ENCODE measurements at places on chromosomes 7 and 10.

- DNase-seq: peak; percentile 70
These were observed 754.2 kb downstream of the GRID1 start for GRCh38 chr10:85612378-85612775.

DNA sequence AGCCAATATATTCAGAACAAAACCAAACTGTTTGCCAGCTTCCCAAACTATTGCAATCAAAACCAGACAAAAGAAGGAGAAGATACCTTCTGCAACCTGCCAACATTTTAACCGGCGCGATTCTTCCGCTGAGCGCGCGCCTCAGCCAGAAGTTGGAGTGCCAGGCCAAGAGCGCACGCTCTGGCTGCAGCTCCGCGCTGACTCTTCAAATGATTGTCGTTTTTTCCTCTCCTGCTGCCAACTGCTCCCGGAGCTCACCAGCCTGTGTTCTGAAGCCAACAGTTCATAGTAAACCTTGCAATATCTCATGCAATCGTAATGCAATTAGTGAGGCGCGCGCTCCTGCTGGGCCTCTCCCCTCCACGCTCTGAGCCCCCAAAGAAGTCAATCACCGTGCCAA lies 259.7 kb upstream of the MGMT start:
- DNase-seq: no peak

GRCh38 chr7:70857793-70858545 lies 274.0 kb upstream of the GALNT17 start:
- no peak for DNase-seq

DNA sequence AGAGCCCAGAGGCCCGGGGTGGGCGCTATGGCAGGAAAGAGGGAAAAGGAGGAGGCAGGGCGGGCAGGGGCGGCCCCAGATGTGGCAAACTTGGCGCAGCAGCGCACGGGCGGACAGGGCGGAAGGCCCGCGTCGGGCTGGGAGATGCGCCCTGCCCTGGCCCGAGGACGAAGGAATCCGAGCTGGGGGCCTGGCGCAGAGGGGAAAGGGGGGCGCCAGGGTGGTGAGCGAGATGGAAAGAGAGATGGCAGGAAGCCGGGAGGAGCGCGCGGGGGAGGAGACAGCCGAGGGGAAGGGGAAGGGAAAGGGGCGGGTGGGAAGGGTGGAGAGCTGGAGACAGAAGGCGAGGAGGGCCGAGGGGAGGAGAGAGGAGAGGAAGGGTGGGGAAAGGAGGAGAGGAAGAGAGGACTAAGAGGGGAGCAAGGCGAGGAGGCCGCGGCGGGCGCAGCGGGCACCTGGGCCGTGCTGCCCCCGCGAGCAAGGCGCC lies at the start of gene MARVELD1:
Gene MARVELD1 (plus strand): TSS at position 392 of the 487 bp plus-strand sequence. CDS start 147 bp downstream, outside the sequence.
- DNase-seq: peak; percentile 31

DNA sequence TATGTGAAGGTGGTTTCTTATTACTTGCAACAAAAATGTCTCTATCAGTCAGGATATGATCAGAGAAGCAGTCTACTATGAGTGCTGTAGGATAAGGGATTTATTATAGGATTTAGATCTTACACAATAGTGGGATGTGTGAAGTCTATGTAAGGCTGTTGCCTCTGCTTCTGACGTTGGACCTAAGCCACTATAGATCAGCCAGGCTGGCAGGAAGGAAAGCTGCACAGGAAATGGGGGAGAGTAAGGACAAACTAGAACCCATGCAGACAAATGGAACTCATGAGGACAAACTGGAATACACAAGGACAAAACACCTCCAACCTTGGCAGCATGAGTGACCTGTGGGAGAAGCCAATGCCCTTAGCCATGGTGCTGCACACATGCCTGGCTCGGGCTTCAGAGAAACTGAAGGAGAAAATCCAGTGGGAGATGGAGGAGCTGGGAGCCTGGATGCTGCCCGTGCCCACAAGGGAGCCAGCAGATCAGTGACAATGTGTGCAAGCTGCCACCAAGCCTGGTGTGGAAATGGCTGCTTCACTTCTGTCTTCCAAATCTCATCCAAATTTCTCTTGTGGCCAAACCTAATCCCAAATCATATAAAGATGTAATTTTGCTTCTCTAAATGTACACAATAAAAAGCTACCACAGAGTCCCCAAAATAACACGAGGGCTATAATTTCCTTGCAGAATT lies 147.0 kb upstream of the PCGF5 start:
- DNase-seq: no peak

GRCh38 chr7:2248984-2249694 lies 7.1 kb downstream of the NUDT1 start:
- peak; percentile 37 for DNase-seq

- peak; percentile 72 for DNase-seq
These were observed 120.7 kb downstream of the PRKAG2 start for GRCh38 chr7:151756076-151756731.

DNA sequence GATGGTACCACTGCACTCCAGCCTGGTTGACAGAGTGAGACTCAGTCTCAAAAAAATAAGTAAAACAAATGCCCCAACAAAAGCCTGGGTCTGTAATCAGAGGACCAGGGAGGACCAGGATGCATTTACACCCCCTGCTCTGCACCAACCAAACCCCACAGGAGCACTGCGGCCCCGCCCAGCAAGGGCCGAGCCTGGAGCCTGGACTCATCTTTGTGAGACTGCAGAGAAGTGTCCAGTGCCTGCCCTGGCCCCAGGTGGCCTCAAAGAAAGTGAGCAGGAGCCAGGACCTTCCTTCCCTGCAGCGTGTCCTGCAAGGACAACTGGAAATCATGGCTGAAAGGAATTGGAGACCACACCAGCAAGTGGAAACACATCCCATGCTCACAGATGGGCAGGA lies 31.6 kb downstream of the KNDC1 start:
- DNase-seq: no peak

GRCh38 chr10:100006243-100006886 lies 3.4 kb downstream of the DNMBP start:
- no peak for DNase-seq

- DNase-seq: no peak
These were observed 1.3 kb upstream of the VDAC2 start for GRCh38 chr10:75209086-75209920.

- DNase-seq: no peak
These were observed 128.4 kb downstream of the GRK5 start for GRCh38 chr10:119335671-119336353.

- no peak for DNase-seq
These were observed 10.4 kb upstream of the TARP start for GRCh38 chr7:38283809-38284208.

DNA sequence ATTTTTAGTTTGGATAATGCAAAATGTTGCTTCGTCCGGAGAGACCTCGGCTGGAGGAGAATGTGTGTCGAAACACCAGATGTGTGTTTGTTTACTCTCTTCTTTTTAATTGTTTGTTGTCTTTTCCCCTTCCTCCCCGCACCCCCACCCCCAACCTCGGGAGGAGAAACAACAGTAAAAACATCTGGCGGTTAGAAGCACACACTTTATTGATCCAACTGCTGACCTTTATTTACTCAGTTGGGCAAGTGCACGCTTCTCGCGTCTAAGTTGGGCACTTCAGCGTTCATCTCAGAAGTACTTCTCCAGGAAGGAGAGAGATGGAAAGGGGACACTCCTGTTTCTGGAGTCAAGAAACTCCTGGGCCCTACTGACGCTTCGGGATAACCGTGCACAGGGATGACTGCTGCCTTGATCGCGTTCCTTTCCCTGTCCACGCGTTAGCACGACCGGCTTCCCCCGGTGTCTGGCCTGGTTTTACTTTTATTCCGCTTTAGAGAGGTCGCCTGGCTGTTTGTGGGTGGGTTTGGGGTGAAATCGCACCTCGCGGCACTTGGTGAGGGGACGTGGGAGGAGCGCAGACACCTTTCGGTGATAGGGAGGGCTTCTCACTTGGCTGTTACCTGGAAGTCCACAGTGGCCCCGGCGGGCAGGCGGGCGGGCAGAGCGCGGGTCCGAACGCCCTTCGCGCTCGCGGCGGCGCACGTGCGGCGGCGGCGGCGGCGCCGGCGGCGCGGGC lies 168.3 kb upstream of the PPP1R3A start:
- DNase-seq: no peak

- DNase-seq: no peak
These were observed 15.7 kb upstream of the LAMB1 start for GRCh38 chr7:108018668-108019067.

Data from activated naive CD4-positive, alpha-beta T cell treated with anti-CD3 and anti-CD28 coated beads, Interleukin-2, amount 10 ng/mL, durations not matched to agents 7 days and 5 days (primary cell).